ENCODE measurements at places on chromosomes 12 and 14.
A peak's percentile ranks its signal among the peaks of the same experiment; 100 is the strongest.

DNA sequence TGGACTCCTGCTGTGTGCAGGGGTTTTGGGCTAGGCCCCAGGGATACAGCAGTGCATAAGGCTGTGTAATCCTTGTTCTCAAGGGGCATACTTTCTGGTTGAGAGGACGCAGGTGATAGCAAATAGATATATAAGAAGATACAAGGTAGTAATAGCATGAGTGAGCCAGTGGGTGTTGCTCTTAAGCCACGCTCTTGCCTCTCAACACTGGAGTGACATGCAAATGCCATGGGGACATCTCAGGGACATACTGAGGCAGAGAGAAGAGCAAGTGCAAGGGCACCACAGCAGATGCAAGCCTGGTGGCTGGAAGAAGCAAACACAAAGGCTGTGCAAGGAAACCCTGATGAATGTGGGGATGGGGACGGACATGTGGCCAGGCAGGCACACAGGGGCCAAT lies 223.3 kb downstream of the CHST11 start:
- peak; percentile 90 for DNase-seq

- no peak for DNase-seq
Observed at GRCh38 chr14:29649170-29649569, 278.5 kb downstream of the PRKD1 start.

- no peak for DNase-seq
Observed at GRCh38 chr12:22231836-22232235, 102.7 kb downstream of the ST8SIA1 start.

DNA sequence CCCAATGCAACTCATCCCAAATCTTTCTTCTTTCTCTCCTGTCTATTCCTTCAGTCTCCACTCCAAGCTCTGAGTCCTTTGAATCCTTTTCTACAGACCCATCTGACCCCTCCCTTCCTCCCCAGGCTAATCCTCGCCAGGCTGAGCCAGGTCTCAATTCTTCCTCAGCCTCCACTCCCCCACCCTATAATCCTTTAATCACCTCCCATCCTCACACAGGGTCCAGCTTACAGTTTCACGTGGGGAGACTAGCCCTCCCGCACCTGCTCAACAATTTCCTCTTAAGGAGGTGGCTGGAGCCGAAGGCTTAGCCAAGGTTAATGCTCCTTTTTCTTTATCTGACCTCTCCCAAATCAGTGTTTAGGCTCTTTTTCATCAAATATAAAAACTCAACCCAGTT lies 63.8 kb downstream of the MOK start:
- DNase-seq = no peak

DNA sequence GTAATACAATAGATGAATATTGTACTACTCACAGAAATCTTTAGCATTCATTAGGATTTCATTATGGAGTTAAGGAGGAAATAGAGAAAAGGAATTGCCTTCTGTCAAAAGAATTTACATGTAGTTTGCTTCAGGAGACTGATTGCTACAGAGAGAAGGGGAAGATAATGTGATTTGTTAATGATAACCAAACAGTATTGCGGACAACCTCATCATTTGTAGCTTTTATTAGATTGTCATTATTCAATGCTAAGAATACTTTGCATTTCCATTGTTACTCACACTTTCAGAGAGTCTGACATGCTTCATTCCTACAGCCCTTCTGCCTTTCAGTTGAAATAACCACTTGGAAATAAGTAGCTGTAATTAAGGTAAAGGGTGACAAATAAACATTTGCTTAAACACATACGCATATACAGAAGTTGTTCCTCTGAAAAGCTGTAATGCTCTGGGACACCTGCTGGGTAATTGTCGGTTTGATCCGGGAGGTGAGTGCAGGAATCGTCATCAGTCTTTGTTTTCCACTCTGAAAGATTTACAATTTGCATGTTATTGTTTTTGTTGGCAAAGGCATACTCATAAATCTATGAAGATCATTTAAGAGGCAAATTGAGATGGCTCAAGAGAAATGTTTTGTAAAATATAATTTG lies 600.2 kb downstream of the TRHDE start:
- DNase-seq = no peak

- DNase-seq = no peak
Observed at GRCh38 chr14:50242566-50243310, 11.4 kb upstream of the SOS2 start.

DNA sequence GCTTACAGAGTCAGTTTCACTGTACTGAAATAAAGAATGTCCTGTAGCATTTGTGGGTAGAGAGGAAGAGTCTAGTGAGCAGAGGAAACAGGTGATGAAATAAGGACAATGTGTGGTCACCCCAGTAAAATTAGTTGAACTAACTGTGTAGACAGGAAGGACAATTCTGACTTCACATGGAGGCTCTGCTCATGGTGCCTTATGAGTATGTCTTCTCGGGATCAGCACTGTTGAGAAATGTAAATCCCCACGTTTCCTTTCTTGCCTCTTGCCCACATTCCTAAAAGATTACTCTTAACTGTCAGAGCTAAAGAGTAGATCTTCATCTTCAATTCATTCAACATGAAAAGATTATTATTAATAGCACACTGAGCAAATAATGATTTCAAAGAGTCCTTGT lies 113.2 kb upstream of the FLRT2 start:
- peak; percentile 38 for DNase-seq

DNA sequence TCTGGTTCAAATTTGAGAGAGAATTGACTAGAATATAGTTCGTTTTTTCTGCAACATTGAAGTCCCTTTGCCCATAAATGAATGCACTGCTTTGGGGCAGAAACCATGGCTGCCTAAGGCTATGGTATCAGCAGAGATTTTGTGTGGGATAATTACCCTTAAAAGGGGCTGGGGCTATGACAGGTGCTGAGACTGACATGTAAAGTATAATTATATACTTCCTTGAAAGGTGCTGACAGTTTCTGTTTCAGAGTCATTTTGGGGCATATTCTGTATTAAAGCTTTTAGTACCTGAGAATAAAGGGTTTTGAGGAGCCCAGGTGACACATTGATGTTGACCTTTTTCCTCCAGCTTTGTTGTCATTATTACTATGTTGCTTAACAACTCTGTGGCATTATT lies 150.3 kb upstream of the PTPRQ start:
- DNase-seq = no peak

- no peak for DNase-seq
Observed at GRCh38 chr14:90943367-90943766, 117.1 kb downstream of the RPS6KA5 start.

- no peak for DNase-seq
Observed at GRCh38 chr12:46572644-46573346, 200.2 kb upstream of the SLC38A2 start.

- no peak for DNase-seq
Observed at GRCh38 chr12:90773491-90773890, 181.5 kb downstream of the CCER1 start.

DNA sequence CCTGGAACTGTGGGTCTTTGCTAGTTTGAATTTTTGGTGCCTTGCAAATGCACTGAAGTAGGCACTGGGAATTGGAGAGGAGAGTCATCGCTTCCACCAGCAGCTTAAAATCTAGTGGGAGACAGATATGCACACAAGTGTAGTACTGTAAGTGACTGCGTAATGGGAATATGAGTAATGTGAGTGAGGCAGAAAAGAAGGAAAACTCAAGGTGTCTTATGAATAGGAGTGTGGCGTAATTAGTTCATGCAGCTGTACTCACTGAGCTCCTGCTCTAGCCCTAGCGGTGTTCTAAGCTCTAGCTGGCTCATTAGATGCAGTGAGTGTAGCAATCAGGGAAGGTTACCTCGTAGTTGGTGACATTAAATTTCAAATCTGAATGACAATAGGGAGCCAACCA lies 2.8 kb downstream of the TCP11L2 start:
- DNase-seq = no peak

GRCh38 chr14:21768116-21768874 lies 94.7 kb upstream of the OR4E1 start:
- peak; percentile 36 for DNase-seq

- peak; percentile 13 for DNase-seq
Observed at GRCh38 chr14:36339816-36340215, 19.4 kb upstream of the MBIP start.

GRCh38 chr12:67714648-67715047 lies 66.1 kb downstream of the DYRK2 start:
- DNase-seq = no peak

DNA sequence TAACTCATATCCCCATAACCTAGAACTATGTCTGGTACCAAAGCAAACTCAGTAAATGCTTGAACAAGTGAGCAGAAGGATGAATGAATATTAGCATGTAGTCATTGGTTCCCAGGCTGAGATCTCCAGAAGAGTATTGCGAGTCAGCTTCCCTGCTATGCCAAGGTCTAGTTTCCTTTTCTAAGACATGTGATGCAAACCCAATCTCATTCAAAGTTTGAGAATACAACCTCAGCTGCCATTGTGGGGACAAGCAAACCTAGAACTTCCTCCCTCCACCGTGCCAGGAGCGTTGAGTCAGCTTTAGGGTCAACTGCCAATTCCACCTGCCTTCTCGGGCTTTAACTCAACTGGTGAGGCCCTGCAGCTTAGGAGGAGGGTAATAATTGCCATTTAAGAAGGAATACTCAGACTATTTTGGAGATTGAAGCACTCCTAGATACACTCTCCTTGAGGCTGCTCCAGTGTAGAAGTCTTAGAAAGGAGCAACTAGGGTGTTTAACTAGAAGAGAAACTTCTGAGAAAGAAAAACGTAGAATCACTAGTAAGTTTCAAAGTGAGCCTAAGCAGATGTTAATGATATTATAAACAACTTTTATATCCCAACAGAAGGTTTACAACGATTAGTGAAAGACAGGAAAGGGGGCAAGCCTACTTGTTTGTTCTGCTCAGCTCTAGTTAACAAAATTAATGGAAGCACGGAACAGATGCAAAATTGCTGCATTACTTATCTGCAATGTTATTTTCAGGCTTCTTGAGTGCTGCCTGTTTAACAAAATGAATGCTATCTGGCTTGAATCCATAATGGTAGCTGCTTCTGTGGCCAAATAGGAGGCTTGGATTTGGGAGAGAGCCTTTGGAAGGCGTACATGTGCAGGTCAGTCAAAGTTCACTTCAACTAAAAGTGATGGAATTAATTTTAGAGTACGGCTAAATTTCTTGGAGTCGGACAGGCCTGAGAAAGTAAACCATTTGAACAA lies 96.9 kb downstream of the HELB start:
- peak; percentile 64 for DNase-seq

- no peak for DNase-seq
Observed at GRCh38 chr14:53638966-53639365, 317.7 kb downstream of the BMP4 start.

GRCh38 chr14:57392830-57393229 lies 2.4 kb downstream of the NAA30 start:
- DNase-seq = no peak

GRCh38 chr14:91284791-91285548 lies 40.5 kb upstream of the GPR68 start:
- no peak for DNase-seq

DNA sequence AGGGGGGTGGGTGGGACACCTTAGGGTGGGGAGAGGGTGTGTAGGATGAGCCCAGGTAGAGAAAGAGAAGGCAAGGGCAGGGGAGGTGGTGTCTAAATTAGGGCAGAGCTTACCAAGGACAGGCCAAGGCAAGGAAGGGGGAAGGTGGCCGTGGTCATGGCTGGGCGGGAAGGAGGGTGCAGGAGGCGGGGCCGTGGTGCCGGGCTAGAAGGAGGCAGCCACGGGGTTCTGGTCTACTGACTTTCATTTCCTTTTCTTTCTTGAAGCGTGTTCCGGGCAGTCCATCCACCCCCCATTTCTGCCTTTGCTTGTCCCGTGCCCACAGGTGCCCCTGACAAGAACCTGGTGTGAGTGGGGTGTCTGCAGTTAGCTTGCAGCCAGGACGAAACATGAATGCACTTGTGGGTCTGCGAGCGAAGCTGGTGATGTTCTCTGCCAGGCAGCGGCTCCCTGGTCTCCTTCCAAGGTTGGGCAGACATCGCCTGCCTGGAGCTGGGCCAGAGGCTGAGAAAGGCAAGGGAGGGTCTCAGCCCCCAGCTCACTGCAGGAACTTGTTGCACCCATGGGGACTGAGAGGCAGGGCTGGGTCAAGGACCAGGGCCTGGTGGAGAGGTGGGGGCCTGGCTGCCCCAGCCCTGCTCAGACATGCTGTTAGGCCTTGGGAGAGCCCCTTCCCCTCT lies 58.2 kb downstream of the KIF26A start:
- peak; percentile 9 for DNase-seq

GRCh38 chr14:70416725-70417349 lies at the start of gene SYNJ2BP:
TSS of gene SYNJ2BP (minus strand) at chr14:70417090. CDS start at chr14:70416963, 127 bp downstream.
- peak; percentile 43 for DNase-seq

DNA sequence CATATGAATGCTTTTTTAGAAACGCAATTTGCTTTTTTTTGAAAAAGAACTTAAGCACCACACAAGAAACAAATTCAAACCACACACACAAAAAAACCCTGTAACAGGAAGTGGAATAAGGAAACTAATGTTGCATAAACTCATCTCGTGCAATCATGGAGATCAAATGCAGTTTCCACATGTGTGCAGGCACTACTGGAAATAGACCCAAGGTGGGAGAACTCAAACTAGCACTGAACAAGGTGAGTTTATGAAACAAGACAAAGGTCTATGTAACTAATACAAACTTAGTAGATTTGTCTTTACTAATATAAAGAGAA lies 17.5 kb downstream of the NIN start:
- DNase-seq = peak; percentile 85

DNA sequence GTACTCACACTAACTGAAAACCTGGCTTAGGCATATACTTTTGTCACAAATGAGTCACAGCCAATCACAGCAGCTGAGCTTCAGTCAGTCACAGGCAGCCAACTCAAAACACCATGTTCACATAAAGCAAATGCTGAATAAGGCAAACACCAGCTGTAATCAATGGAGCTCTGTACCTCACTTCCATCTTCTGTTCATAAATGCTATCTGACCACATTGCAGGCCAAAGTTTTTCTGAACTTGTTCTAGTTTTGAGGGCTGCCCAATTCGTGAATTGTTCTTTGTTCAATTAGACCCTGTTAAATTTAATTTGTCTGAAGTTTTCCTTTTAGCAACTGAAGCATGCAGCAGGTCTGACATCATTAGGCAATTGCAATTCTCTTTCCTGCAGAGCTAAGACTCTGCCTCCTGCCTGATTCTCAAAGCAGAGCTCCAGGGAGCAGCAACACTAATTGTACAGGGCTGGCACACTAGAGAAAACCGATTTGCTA lies 129.9 kb downstream of the WIF1 start:
- DNase-seq = no peak

- DNase-seq = no peak
Observed at GRCh38 chr14:85438001-85438400, 91.9 kb upstream of the FLRT2 start.

- no peak for DNase-seq
Observed at GRCh38 chr12:111084158-111084557, 163.8 kb upstream of the MYL2 start.

GRCh38 chr12:50326590-50327284 lies 43.4 kb upstream of the LIMA1 start:
- DNase-seq = no peak

GRCh38 chr14:75079521-75079920 lies 10.1 kb downstream of the ZC2HC1C start:
- no peak for DNase-seq

GRCh38 chr14:64983439-64984310 lies 3.0 kb upstream of the FNTB start:
- peak; percentile 75 for DNase-seq

DNA sequence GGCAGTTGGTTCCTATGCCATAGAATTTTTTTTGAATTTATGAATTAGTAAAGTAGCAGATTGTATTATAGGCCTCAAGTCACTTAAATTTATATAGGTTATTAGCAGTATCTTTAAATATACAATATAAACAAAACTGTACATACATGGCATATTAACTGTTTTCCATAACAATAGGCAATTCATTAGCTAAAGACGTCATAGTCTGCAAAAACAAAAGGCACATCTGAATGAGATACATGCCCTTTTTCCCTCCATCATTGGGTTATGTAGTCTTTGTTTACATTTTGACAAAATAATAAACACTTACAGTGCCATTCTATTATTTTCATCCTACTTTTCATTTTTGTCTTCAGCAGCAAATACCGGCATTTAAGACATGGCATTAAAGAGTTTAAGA lies 1.1 kb upstream of the VCPKMT start:
- no peak for DNase-seq
